Memory B cell (primary cell): ENCODE measurements at places on chromosomes 16 and 17.

- DNase-seq, result no peak
These were observed 3.6 kb downstream of the COG1 start for GRCh38 chr17:73196500-73196899.

DNA sequence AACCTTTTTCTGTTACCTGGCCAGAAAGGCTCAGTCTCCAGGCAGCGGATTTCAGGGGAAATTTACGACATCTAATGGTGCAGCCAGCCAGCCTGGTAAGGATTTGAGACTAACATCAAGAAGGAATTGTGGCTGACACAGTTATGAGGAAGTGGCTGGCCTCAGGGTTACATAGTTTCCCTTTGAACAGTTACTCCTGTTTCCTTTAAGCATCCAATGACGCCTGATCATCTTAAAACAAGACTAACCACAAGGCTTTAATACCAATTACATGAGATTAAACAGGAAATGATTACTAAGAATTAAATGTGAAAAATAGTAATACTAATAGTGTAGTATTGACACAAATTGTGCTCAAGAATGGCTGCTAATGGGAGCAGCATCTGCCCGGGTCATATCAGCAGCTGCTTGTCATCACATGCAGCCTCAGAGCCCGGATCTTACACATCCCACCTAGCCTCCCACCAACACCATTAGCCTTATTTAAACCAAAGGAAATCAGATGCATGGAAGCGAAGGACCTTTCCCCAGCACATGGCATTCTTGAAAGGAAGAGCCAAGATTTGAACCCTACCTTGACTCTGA is 431.8 kb downstream of the PMP22 start:
- no peak for DNase-seq

DNA sequence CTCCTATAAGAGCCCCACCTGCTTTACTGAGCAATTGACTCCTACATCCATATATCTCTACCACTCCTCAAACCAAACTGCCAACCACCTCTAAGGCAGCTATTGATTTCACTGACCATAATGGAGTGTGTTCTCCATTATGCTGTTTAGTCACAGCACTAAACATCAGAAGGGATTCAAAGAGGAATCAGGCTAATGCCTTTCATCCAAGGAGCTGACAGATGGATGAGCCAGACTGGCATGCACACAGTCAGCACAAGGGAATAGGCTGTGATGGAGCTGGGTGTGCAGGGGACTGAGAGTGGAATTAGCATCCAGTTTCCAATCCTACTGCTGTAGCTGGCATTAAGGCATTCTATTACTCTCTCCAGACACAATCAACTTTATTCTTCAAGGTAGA is 88.7 kb upstream of the CCL2 start:
- DNase-seq, result no peak

DNA sequence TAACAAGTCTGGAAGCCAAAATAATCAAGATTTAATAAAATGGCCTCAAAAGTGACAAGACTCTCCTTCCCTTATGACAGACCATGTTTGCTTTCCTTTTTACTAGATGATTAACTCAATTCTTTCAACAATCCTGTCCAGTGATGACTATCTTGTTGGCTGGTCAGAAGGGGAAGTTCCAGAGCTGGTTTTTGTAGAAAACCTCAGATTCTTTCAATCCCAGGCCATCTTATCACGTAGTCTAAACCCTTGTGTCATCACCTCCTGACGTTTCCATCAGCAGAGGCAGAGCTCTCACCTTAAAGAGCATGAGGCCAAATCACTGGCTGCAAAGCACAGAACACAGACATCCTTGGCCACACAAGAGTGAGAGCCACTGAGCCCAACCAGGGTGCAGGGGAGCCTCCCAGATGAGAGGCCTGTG is 125.3 kb downstream of the ANKRD11 start:
- DNase-seq, result no peak

DNA sequence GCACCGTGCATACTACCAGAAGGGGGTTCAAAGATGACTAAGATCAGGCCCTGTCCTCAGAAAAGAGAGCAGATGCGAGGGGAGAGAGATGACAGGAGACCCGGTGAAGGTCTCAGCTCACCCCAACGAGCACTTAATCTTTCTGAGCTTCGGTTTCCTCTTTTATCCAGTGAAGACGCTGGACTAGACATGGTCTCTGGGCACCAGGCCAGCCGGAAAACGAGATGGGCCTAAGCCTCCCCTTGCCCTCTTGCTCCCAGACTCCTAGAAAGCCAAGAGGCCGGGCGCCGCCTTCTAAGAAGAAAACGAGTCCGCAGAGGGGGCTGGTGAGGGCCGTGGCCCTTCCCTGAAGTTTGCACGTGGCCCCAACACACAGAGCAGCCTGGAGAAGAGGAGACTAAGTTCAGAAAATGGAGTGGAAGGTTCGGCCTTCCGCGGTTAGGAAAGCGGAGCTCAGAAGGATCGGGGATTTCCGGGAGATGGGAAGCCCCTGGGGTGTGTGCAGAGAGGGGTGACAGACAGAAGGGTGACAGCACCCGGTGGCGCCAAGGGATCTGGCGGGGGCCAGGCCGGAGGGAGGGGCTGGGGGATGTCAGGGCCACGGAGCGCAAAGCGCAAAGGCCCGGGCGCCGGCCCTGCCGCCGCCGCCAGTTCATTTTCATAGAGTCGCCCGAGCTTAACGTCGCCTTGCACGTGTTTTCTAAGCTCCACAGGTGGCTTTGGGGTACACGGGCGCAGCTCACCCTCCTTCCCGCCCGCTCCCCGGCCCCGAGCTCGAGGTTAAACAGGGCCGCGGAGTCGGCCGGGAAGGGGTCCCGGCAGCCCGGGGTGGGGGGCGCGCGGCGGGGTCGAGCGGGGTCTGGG is 42.1 kb upstream of the BHLHA9 start:
- DNase-seq, result peak; percentile 67
